ENCODE measurements at places on chromosomes 6 and 20. TPM values are rescaled to one million over a fixed set of nuclear protein-coding genes. Genes with fewer than 3 reads are reported as not detected.

DNA sequence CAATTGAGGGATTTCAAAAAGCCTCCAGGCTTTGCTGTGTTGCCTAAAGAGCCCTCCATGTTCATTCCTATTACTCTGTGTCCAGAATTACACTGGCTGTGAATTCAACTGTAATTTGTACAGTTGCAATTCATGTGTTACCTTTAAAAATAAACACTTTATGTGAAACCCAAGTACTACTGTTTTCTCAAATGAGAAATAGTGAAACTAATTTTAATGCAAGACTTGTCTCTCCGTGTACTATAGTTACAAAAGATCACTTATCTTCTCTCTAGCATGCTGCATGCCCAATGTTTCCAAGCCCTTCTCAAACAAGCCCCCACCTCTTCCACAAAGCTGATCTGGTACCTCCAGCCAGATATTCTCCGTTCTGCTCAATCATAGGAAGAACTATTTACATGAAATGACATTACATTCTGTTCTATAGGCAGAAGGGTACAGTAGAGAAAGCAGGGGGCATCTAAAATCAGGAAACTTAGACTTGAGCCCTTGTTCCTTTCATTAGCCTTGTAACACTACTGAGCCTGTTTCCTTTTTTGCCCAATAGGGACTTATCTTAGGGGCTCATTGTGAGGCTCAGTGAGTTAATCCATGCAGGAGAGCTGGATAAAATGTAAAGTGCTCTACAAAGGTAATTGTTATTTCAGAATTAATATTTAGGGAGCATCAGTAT lies 12.3 kb upstream of the COL9A1 start:
- no peaks in the 10 kb centered on the region for H3K27me3 ChIP-seq
- H3K4me3 ChIP-seq: no peak overlapping the region
- DNase-seq: no peak

SLC16A10 gene
- total RNA-seq: 3.3 TPM

PLCB1 gene
- 9.9 TPM for total RNA-seq

DNA sequence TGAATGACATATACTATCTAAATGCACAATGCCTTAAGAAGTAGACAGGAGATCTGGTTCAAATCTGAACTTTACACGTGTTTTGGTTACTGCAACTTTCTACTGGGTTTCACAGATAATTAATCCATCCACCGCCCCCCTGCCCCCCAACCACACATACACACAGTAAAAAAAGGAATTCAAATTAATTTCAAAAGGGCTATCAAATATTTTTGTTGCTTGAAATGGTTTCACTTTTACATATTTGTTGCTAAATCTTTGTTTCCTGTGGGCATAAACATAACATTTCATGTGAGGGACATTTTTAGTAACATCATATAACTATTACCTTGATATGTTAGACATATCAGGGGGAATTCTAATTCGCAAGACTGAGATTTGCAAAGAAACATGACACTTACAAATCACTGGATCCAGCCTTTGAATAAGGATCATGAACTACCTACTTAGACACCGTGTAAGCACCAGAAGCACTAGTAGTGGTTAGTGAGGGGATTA lies 7.5 kb downstream of the NEDD9 start:
- DNase-seq: no peak
- H3K36me3 ChIP-seq: no peaks in the 10 kb centered on the region
- no peaks in the 10 kb centered on the region for H3K27me3 ChIP-seq
- H3K4me1 ChIP-seq: peaks cover 33% of the 10 kb centered on the region
- H3K27ac ChIP-seq: peak overlapping the region; percentile 49
- H3K4me3 ChIP-seq: no peak overlapping the region

DNA sequence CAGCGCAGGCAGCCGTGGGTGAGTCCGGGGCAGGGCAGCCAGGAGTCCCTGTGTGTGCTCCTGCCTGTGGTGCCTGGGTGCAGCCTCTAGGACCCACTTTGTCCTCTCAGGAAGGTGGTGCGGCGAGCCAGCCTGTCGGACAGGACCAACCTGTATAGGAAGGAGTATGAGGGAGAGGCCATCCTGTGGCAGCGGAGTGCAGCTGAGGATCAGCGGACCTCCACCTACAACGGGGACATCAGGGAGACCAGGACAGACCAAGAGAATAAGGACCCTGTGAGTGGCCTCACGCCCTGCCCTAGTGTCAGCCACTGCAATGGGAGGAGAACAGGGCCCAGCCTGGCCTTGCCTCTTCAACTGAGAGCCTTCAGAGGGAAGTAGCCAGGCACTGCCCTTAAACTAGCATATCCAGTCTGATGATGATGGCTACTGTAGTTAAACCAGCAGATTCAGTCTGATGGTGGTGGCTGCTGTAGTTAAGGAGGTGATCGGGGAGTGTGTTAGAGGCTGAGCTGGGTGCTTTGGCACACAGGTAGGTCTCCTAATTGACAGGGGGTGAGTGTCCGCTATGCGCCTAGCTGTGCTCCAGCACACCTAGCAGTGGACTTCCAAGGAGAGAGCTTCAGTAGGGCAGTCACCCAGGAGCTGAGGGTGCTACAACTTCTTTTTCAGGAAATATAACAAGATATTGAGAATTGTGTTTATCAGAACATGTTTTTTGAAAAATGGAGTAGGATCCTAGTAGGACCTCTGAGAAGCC lies 18.1 kb upstream of the FAM83D start:
- no peaks in the 10 kb centered on the region for H3K4me1 ChIP-seq
- no peak for DNase-seq
- no peak overlapping the region for H3K4me3 ChIP-seq
- no peaks in the 10 kb centered on the region for H3K27me3 ChIP-seq
- no peak overlapping the region for H3K27ac ChIP-seq
- peaks cover 48% of the 10 kb centered on the region for H3K36me3 ChIP-seq

- no peaks in the 10 kb centered on the region for H3K4me1 ChIP-seq
- no peak overlapping the region for H3K27ac ChIP-seq
- H3K4me3 ChIP-seq: no peak overlapping the region
- H3K36me3 ChIP-seq: no peaks in the 10 kb centered on the region
- no peak for DNase-seq
Observed at GRCh38 chr20:46999801-47000465, 105.3 kb downstream of the EYA2 start.

GRCh38 chr6:45709781-45710220 lies 305.9 kb downstream of the CLIC5 start:
- DNase-seq: no peak
- no peak overlapping the region for H3K4me3 ChIP-seq
- H3K27me3 ChIP-seq: no peaks in the 10 kb centered on the region
- peaks cover 11% of the 10 kb centered on the region for H3K4me1 ChIP-seq
- H3K36me3 ChIP-seq: no peaks in the 10 kb centered on the region

GRCh38 chr20:47999166-47999565 lies 213.9 kb upstream of the SULF2 start:
- H3K27me3 ChIP-seq: no peaks in the 10 kb centered on the region
- H3K27ac ChIP-seq: no peak overlapping the region
- no peak overlapping the region for H3K4me3 ChIP-seq

KHDC1L gene
- 0.37 TPM for total RNA-seq

SLC17A1 gene
- not detected for total RNA-seq

PCMTD2 gene
- total RNA-seq: 37.4 TPM

- DNase-seq: no peak
- H3K4me3 ChIP-seq: no peak overlapping the region
- H3K27me3 ChIP-seq: no peaks in the 10 kb centered on the region
- no peak overlapping the region for H3K27ac ChIP-seq
- no peaks in the 10 kb centered on the region for H3K36me3 ChIP-seq
- H3K4me1 ChIP-seq: no peaks in the 10 kb centered on the region
Observed at GRCh38 chr6:55812509-55812908, 62.9 kb downstream of the BMP5 start.

DNA sequence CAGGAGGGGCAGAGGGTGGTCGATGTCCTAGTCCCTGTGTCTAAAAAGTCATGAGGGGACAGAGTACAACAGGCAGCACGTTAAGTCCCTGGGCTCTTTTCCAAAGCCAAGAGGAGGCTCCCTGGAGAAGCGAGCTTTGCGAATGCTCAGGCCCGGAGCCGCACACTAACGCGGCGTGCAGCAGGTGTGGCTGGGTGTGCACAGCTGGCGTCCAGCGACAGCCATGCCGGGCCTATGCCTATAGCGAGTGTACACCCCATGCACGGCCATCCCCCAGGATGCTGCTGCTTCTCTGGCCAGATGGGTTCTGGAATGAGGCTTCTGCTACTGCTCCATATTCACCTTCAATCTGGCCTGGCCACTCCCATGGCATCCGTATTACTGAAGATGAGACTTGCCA lies 131.3 kb downstream of the PRND start:
- DNase-seq: no peak
- H3K4me1 ChIP-seq: no peaks in the 10 kb centered on the region
- no peaks in the 10 kb centered on the region for H3K27me3 ChIP-seq
- H3K36me3 ChIP-seq: no peaks in the 10 kb centered on the region
- H3K4me3 ChIP-seq: no peak overlapping the region
